ENCODE measurements at places on chromosomes 4 and X.

DNA sequence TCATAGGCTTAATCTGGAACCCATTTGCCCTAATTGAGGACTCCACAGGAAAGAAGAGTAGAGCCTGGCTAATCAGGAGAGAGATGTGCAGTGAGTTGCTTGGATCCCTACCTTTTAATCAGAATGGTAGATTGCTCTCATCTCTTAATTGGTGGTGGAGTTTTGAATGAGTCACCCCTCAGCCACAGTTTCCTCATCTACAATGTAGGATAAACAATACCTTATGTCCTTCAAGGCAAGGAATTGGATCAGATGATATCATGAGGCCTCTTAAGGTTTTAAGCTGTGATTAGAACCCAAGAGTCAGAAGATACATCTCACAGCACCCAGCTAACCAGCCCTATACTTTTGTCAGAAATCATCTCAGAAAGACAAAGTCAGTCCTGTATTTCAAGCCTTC, 39.1 kb downstream of the PDGFRA start:
- no peak for DNase-seq

- DNase-seq = no peak
These were observed 44.5 kb downstream of the FGFRL1 start for GRCh38 chr4:1055721-1056590.

DNA sequence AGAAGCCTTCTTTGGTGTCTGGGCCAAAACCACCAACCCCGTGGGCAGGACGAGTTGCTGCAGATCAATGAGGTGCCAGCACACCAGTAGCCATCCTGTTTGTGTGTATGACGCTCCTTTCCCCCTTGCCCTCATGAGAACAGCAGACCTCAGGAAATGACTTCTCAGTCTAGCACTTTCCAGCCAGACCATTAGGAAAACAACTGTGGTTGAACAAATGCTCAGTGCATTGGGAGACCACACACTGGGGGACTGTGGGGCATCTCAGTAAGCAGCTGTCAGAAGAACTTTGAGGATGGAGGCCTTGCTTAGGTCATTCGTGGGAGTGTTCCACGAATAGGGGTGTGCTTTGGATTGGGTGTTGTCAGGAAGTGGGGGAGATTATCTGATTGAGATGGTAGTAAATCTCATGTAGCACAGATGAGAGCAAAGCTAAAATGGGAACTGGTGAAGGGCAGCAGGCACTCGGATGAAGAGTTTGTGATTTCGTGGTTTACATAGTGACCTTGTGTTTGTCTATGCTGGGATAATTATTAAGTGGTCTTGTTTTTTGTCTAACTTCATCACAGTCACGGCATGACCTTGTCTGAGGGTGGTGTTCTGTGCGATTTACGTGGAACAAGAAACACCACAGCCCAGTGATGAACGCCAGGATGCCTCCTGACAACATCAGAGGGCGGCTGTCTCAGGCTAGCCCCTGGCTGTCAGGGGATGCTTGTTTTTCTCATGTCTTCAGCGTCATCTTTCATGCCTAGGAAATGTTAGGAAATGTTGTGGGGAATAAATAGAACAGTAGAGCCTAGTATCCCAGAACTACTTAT, 70.1 kb downstream of the USP46 start:
- no peak for DNase-seq

DNA sequence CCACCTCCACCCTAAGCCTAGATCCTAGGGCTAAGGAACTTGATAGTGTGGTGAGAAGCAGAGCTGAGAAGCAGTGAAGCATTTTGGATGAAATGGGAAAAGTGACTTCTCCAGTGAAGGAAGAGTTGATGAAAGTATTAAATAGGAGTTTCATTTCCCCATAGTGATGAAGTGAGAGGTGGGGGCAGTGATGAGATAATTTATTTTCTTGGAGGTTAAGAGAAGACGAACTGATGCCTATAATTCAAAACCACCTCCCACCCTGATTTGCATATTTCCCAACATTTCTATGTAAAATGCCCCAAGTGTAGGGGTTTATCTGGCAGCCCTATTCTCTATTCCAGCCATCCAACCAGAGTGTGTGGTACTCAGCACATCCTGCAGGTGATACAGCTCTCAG, 6.3 kb downstream of the LONRF3 start:
- DNase-seq = no peak

GRCh38 chr4:128863312-128864075, 54.0 kb downstream of the JADE1 start:
- DNase-seq = peak; percentile 55

DNA sequence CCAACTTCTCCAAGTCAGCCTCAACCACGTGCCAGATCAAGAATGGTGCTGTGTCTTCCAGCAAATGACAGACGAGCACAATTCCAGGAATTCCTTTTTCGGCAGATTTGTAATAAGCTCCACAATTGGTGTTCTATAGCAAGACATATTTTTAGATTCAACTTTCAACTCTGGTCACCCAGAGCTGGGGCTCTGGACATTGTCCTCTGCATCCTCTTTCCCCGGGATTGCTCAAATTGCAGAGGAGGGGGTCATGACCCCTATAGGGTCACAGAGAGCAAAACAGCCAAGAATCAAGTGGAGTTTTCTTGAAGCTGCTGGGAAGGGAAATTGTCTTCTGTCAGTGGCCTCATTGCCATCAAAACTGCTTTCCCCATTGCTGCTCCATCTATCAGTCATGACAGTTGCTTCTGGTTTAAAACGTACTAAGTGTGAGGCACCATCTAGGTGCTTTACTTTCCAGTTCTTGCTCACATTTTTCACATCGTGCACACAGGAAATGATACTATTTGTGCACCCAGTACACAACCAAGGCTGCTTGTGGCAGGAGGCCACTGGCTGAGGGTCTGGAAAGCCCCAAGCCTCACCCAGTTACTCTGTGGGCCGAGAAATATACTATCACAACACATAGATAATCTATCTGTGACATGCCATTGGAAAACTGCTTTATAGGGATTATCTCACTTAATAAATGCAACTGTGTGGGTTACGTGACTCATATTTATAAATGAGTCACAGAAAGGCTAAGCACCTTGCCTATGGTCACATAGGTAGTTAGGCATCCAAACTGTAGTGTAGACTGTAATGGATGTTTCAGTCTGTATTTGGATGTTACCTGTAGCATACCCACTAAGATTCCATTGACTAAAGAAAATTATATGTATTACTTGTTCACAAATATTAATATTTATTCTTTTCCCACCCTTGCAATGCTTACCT, 91.7 kb upstream of the PHOX2B start:
- no peak for DNase-seq

GRCh38 chr4:137384476-137384875, 147.8 kb downstream of the PCDH18 start:
- no peak for DNase-seq

DNA sequence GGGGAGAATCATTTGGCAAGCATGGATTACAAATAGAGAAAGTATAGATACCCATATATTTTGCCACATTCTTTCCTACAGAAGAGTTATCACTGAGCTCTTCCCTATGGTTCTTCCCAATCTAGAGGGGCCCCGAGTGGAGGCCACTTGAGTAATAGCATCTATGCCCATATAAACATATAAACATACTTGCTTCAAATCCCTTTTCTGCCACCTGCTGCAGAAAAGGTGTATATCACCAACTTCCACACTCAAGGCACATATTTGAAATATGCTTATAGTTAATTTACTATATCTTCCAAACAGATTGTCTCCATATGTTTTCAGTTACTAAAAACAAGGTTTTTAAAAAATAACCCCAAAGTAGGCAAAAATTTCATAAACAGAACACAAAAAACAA, 642.8 kb upstream of the DIPK2B start:
- no peak for DNase-seq

DNA sequence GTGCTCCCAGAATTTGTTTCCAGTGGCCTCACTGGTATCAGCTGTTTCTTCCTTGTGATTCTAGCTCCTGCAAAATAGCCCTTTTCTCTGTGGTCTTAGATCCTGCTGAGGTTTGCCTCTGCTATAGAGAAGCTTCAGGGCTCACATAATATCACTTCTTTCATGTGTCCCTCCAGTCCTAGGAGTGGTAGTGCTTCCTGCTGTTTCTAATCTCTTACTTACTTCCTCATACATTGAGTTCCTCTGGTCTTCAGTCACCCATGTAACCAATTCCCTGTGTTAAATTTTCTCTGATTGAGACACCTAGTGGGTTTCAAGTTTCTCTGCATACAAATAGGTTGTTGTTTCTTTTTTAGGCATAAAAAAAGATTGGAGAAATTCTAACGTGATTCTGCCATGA, 1567.9 kb downstream of the ARAP2 start:
- DNase-seq = no peak

- no peak for DNase-seq
These were observed 11.4 kb upstream of the FMR1 start for GRCh38 chrX:147900349-147900748.

- no peak for DNase-seq
These were observed 953.4 kb upstream of the NDST4 start for GRCh38 chr4:116066711-116067245.

GRCh38 chr4:83748711-83749110, 212.8 kb downstream of the GPAT3 start:
- DNase-seq = no peak

GRCh38 chr4:182531555-182532162, 288.5 kb downstream of the TENM3 start:
- no peak for DNase-seq

DNA sequence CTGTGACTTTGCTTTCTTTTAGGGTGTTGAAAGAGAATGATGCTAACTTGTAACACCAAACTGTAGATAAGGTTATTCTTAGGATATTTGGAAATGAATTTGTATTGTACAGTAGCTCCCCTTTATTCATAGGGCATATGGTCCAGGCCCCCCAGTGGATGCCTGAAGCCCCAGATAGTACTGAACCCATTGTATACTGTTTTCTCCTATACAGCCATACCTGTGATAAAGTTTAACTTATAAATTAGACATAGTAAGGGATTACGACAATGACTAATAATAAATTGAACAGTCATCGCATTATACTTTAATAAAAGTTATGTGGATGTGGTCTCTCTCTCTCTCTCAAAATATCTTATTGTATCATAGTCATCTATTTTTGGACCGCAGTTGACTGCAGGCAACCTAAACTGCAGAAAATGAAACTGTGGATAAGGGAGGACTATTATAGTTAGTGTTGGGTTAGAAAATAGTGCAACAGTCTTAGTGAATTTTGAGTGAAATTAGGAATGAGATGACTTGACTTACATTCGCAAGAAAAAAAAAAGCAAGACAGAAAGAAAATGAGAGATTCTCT, 105.1 kb downstream of the CLDN22 start:
- DNase-seq = no peak

GRCh38 chrX:142938793-142939192, 86.9 kb upstream of the SPANXN4 start:
- DNase-seq = no peak

DNA sequence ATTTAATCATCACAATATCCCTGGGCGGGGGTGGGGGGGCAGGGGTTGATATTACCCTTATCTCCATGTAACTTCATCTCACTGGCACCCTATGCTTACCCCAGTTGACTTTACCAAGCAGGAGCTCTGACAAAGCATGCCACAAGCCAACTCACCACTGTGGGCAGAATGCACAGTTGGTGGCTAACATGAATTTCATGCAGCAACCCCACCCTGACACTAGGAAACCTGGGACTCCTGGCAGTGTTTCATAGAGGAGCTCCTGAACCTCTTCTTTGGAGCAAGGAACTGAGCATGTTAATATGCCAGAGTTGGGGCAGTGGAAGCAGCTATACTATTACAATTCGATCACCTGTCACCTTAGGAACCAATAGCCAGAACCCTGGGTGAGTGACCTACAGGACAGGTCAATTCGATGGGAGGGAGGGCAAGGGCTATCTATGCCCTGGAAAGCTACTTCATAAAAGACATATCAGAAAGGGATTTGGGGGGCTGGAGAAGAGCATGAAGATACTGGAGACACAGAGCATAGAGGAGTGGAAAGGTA, 97.2 kb upstream of the ACSL4 start:
- DNase-seq = no peak

GRCh38 chr4:76430519-76431388, 4.3 kb upstream of the SHROOM3 start:
- DNase-seq = peak; percentile 43

- no peak for DNase-seq
These were observed 28.6 kb downstream of the IDS start for GRCh38 chrX:149476513-149476912.

DNA sequence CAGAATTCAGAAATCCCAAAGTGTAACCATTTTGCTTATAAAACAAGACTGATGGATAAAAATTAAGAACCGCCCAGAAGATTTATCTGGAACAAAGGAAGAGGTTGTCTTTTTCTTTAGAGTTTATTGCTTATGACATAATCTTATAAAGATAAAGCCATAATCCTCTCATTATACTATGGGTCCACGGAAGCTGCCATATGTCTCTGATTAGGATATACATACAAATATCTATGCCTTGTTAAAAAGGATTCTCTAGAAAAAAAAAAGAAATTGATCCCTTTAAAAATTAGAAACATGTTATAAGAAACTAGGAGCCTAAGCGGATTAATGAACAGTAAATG, 70.5 kb downstream of the RELL1 start:
- no peak for DNase-seq

DNA sequence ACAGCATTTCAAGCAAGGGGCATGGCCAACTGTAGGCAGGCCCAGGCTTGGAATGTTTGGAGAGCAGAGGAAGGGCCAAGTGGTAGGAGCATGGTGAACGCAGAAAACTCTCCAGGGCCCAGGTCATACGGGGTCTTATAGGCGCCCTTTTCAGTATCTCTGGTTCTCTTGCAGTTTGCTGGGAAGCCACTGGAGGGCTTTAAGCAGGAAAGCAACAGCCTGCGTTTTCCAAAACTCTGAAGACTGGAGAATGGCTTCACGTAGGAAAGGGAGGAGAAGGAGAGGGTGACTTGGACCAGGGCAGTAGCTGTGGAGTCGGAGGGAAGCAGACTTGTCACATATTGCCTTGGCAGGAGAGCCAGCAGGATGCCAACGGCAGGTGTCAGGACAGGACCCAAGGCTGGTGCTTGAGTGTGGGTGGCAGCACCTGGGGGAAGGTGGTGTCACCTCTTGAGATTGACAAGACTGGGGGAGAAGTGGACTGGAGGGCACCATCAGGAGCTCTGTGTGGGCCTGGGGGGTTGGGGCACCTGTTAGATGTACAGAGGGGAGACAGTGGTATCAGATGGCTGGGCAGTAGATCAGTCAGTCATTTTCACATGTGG, 21.9 kb downstream of the TKTL1 start:
- DNase-seq = no peak

- DNase-seq = peak; percentile 3
These were observed 77.8 kb downstream of the GRID2 start for GRCh38 chr4:92381616-92382015.

GRCh38 chrX:65643531-65644052, 23.9 kb upstream of the MSN start:
- DNase-seq = no peak

DNA sequence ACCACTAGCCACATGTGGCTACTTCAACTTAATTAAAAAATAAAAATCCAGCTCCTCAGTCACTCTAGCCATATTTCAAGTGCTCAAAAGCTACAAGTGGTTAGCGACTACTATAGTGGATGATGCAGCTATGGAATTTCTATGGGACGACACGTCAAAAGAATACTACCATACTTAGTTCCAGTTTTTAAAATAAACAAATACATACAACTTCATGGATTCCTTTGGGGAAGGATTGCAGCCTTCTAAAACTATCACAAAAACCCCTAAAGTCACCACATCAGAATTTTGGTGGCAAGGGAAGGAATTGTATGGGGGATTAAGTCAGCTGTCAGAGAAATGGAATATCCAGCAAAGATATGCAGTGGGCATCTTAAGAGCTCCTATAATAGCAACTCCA, 6.5 kb downstream of the ZNF280C start:
- DNase-seq = no peak
